ENCODE measurements at places on chromosomes 3 and 15.
A peak's percentile ranks its signal among the peaks of the same experiment; 100 is the strongest.

- DNase-seq = no peak
Measured at GRCh38 chr3:128374746-128375445, 91.8 kb downstream of the DNAJB8 start.

GRCh38 chr3:112653881-112654300 lies 12.9 kb upstream of the CCDC80 start:
- no peak for DNase-seq

- no peak for DNase-seq
Measured at GRCh38 chr15:46714950-46715349, 1002.4 kb upstream of the SEMA6D start.

- DNase-seq = peak; percentile 58
Measured at GRCh38 chr15:84633311-84634227, 20.5 kb downstream of the WDR73 start.

DNA sequence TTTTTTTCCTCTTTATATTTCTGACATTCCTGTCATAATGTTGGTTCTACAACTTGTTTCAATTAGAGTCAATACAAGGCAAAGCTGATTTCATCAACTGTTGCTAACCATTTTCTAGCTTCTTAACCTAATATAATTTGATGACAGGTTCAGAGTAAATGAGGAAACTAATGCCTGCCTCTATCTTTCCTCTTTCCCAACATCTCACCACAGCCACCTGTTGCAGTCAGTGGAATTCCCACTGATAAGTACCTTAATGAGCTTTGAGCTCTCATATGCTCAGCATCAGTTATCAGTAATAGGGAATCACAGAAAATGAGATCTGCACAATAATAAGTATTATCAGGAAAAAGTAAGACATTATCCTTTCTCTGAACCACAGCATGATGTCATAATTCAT lies 241.9 kb downstream of the MEIS2 start:
- DNase-seq = no peak

- DNase-seq = no peak
Measured at GRCh38 chr15:60581485-60581884, 102.5 kb upstream of the ICE2 start.

DNA sequence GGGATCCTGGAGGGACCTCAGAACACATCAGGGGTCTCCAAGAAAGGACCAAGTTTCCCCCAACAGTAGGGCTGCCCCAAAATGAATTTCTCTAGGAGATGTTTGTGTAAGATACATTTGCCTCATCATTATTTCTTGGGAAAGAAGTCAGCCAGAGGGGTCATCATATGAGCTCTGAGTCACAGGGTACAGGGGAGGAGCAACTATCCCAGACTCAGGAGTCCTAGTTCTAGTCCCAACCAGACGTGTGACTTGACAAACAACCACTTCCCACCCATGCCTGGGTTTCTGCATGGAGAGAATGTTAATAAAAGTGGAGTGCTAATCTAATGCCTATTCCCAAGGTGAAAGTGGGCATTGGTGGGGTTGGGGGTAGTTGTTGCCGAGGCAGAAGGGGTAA lies 144.1 kb downstream of the ALDH1A2 start:
- no peak for DNase-seq

GRCh38 chr3:137796993-137797392 lies 32.9 kb downstream of the SOX14 start:
- no peak for DNase-seq

- no peak for DNase-seq
Measured at GRCh38 chr15:65171428-65171827, 13.7 kb downstream of the CLPX start.

GRCh38 chr3:173109143-173109542 lies 31.9 kb downstream of the SPATA16 start:
- DNase-seq = no peak

DNA sequence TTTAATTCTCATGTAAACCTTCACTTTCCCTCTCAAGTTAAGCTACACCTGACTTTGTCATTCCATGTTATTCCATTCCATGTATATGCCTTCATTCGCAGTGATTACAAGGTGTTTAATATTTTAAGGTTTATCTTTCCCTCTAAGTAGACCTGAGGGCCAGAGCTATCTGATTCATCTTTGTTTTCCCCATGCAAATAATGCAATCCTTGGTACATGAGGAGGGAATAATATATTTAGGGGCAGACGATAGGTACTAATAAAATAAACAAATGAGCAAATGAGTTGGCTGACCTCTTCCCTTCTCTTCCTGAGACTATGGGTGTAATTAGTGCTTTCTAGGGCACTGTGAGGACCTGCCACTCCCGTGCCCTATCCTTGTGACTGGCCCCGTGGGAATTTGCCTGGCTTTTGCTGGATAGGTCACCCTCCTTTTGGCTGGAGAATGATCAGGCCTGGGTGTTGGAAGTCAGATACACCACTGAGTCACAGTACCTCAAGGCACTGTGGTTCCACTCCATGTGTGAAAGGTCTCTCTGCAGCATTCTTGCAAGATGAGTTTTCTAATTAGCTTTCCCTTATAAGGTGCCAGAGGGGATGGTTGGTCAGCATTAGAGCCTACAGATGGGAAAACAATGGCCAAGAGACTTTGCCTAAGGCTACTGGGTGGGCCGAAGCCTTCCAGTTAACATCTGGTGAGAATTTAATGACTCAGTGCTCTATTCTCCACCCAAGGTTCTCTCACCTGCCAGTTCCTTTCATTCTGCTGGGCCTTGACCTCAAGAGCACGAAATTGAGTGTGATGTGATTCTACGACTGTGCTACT lies 183.2 kb downstream of the P3H2 start:
- DNase-seq = no peak

DNA sequence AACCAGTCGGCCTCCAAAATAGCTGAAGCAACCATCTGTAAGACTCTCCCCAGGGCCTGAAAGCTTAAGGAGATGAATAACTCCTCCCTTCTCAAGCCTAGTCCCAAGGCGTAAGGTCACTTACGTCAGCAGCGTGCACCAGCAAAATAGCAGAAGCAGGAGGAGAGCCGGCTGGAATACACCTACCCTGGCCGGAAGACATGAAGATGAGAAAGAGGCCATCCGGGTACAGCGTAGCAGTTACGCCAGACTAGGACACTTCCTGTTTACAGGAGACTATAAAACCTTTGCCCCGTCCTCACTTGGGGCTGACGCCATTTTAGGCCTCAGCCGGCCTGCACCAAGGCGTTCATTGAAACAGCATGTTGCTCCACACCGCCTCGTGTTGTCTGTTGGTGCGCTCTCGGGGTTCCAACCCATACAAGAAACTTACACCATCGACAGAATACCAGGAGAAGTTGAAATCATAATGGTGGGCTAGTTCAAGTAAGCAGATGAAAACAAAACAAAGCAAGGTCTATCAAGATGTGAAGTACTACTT lies 2.5 kb downstream of the CFAP92 start:
- DNase-seq = no peak

DNA sequence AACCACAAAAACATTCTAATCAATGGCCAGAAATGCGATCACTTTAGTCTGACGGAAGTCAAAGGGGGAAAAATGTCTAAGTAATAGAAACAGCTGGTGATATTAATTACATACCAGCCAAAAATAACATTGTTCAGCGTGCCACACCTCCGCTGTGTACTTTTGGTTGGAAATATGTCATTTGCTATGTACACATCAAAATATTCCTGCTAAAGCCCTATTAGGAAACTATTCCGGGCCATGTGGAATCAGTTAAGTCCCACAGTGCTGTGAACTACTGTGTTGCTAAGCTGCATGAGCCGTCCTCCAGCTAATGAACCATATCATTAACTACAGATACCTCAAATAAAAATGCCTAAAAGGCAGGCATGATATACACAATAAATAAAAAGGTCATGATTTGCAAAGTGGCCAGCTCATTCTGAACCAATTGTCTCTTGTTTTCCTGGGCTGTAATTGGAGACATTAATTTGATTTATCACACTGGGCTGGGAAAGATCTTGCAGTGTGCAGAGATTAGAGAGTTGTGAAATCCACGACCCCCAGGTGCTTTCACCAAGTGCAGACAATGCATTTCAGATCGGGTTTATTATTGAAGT lies 200.5 kb upstream of the LRTM1 start:
- peak; percentile 33 for DNase-seq

GRCh38 chr15:69554279-69554961 lies 101.8 kb downstream of the RPLP1 start:
- no peak for DNase-seq

GRCh38 chr15:66802025-66803001 lies 100.3 kb downstream of the SMAD6 start:
- DNase-seq = no peak

DNA sequence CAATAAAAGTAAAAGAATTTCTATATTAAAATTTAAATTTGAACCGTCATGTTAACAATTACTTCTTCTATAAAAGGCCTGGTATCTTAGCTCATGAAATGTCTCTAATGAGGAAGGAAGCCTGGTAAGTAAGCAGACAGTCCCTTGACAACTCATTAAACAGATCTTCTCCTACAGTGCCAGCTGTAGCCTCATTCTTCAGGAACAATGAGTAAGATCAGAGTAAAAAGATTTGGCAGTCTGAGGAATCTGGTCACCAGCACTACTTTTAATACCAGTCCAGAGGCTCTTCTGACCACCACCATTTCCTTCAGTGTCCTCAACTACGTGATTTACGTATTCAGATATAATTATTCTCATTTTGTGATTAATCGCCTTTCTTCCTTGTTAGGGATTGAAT lies 955.0 kb upstream of the ALCAM start:
- no peak for DNase-seq

GRCh38 chr3:147391781-147392624 lies 14.3 kb downstream of the ZIC4 start:
- no peak for DNase-seq

DNA sequence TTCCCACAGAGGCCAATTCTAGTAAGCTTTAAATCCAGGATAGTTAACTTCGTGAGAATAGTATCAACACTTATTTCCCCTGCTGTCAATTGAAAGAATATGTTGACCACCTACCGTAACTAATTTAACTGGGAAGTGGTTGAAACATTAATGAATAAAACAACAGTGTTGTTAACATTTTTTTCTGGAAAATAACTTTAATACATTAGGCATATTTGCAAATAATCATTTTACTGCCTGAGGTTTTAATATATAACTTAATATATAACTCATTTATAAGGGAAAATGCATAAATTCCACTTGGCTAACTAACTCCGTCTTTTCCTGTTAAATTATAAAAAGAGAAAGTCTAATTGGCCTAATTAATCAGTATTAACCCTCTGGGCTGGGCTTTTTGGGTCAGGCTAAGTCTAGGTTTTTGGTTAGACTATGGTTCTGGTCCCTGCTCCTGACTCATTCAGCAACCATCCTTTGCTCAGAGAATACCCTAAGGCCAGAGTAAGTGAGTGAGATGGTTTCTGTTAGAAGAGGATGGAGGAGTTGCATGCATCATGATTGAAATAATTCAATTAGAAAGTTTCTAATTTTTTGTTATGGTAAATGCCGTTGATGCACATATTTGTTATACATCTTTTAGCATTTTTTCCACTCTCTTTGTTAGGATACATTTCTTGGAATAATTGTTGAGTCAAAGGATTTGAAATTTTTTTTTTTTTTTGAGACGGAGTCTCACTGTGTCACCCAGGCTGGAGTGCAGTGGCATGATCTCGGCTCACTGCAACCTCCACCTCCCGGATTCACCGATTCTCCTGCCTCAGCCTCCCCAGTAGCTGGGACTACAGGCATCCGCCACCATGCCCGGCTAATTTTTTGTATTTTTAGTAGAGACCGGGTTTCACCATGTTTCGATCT lies 10.8 kb upstream of the SKIL start:
- no peak for DNase-seq

- no peak for DNase-seq
Measured at GRCh38 chr3:160935413-160936095, 169.6 kb downstream of the B3GALNT1 start.

DNA sequence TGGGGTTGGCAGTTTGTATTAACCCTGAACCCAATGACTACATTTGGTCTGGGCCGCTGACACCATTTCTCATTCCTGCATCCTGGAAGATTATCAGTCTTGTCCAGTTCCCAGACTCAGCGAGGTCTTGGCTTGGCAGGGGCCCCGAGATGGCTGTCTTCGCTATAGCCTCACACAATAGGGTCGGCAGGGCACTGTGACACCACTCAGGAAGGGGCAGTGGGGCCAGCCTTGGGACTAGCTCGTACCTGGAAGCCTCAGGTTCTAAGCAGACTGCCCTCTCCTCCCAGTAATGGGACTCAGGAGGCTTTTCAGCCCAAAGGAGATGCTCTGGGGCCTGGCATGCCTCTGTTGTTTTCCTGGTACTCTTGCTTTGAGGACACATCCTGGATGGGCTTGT lies 9.1 kb downstream of the TEX264 start:
- DNase-seq = no peak

DNA sequence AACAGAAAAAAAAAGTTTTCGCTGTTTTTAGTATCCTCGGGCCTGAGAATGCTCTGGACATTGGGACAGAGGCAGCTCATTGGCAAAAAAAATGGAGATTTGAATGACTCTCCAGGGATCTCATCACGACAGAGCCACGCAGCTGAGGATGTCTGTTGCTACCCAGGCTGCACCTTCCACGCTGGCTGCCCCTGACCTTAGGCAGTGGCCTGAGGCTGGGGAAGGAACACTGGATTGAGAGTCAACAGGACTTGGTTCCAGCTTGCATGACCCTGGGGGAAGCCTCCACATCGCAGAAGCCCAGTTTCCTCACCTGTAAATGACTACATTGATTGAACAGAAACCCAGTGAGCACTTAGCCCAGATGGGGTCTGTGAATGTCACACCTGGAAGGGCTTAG lies 8.7 kb upstream of the ACSBG1 start:
- DNase-seq = no peak

GRCh38 chr15:99407716-99408115 lies 156.4 kb downstream of the LRRC28 start:
- no peak for DNase-seq

GRCh38 chr3:79012530-79012913 lies 755.3 kb downstream of the ROBO1 start:
- DNase-seq = no peak

DNA sequence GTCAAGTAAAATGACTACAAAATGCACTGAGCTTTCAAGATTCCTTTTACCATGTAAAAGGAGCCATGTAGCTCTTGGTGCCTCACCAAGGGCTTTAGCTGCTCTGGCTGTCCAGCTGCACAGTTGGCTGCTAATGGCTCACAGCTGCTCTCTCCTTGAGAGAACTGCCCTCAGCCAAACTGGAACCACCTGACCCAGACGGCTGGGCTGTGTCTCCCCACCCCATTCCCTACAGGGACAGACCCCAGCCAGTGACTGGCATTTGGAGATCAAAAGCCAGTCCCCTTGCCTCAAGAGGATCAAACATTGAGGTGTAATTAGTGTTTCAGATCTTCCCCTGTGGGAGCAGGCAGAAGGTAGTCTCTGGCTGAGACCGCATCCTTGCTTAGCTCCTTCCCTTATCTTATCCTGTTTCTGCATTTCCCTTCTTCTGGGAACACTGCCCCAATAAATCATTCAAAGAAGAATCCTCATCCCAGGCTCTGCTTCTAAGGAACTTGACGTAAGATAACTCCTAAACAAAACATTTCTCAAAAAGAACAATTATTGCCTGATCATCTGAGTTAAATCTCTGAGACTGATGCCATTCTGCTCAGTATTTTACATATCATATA lies 28.6 kb upstream of the UBE2E2 start:
- DNase-seq = no peak

DNA sequence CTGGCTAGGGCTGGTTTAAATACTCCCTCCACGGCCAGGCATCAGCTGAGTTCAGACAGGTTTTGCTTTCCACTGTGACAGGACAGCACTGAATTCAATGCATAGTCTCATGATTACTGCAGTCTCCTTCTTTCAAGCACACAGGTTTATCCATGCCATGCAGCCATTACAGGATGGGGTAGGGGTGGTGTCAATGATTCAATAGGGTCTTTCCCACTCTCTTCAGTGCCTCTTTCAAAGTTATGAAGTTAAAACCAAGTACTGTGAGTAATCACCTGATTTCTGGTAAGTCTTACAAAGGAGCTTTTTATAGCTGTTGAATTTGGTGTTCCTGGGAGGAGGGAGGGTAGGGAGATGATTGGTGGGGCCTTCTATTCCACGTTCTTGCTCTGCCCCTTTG lies 47.2 kb downstream of the TMEM212 start:
- DNase-seq = no peak
